ENCODE measurements at places on chromosomes 11 and 22.

GRCh38 chr11:65187146-65187675 is 5.5 kb downstream of the CAPN1 start:
- no peak for DNase-seq

GRCh38 chr11:3341298-3341697 is 37.6 kb downstream of the ZNF195 start:
- DNase-seq = no peak

- no peak for DNase-seq
Observed at GRCh38 chr22:28903729-28904128, 20.4 kb downstream of the ZNRF3 start.

DNA sequence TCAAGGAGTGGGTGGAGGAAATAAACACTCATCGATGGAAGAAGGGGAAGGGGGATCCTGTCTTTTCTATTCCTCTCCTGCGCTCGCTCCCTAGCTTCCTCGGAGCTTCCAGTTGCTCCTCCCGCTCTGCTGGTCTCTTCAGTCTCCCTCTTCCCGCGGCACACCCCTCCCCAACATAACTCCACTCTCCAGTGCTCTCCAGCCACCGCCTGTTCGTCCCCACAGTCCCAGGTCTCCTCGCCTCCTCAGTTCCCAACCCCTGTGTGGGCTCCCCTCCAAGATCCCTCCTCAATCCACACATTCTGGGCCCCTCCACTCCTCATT is 438 bp downstream of the ZW10 start:
- peak; percentile 3 for DNase-seq

DNA sequence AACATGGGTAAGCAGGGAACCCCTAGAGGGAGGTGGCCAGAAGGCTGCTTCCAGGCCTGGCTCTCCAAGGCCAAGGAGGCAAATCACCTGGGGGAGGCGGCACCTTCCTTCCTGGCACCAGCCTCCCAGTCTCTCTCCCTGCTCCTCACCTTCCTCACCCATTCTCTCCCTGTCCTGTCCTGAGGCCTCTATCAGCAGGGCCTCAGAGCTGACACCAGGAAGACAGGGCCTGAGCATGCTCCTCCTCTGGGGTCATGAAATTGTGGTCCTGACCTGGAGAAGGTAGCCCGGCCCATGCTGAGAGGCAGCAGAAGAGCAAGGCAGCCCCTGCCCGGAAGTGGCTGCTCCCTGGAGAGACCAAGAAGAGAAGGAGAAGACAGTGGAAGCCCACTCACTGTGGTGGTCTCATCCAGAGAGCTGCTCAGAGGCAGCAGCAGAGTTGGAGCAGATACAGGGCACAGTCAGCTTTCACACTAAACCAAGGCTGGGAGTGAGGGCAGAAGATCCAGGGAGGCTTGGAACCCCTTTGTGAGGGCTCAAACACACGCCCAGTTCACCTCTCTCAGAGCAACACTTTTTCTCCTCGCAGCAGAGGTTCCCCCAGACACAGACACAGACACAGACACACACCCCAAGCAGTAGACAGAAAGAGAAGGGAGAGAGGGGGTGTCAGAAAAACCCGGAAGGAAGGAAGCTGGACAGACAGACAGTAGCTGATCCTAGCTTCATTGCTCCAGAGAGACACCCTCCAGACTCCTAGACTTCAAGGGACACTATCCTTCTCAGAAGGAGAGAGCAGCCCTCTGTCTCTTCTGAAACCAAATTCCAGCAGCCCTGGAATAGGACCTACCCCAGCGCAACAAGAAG is 1.8 kb downstream of the BCL9L start:
- no peak for DNase-seq

GRCh38 chr11:120471131-120471530 is 40.4 kb upstream of the GRIK4 start:
- no peak for DNase-seq
